OCI-M1 (cell line): ENCODE measurements at places on chromosomes 7 and 10.
A peak's percentile ranks its signal among the peaks of the same experiment; 100 is the strongest.

DNA sequence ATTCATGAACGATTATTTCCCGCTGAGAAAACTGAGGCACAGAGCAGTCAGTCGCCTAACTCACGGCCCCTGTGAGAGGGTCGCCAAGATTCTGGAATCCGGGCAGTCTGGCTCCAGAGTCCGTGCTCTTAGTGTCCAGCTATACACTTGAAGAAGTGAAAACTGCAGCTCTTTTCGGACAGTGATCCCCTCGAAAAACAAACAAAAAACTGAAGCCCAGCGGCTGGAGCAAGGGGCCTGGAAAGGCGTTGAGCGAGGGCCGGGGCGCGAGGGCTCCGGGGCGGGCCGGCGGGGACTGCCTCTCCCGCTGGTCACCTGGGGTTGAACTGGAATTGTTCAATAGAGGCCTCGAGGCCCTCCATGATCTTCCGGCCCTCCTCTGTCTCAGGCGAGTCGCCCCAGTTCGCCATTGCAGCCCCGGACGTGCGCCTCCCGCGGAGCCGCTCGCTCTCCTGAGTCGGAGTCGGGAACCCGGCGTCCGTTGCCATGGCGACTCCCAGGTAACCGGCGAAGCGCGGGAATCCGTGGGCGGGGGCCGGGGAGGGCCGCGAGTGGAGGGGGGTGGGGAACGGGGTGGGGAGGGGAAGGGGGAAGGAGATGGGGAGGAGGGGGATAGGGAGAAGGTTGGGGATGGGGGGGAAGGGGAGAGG lies 881 bp downstream of the C10orf67 start:
- DNase-seq, result no peak

GRCh38 chr10:18880530-18880929 lies 168.1 kb upstream of the MALRD1 start:
- no peak for DNase-seq

DNA sequence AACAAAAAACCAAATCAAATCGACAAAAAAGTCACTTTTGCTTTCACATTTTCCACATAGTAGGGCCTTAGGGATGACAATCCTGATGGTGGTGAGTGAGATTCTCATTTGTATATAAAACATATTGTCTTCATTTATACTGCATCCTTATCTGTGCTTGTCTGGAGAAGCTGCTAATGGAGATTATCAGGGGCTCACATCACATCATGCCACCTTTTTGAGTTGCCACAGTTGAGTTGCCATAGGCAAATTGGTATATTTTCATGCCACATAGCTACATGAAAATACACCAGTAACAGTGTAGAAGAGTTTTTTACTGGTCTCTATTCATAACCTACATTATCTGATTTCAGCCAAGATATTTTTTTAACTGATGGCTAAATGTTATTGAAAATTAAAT lies 85.3 kb downstream of the CNTNAP2 start:
- no peak for DNase-seq

DNA sequence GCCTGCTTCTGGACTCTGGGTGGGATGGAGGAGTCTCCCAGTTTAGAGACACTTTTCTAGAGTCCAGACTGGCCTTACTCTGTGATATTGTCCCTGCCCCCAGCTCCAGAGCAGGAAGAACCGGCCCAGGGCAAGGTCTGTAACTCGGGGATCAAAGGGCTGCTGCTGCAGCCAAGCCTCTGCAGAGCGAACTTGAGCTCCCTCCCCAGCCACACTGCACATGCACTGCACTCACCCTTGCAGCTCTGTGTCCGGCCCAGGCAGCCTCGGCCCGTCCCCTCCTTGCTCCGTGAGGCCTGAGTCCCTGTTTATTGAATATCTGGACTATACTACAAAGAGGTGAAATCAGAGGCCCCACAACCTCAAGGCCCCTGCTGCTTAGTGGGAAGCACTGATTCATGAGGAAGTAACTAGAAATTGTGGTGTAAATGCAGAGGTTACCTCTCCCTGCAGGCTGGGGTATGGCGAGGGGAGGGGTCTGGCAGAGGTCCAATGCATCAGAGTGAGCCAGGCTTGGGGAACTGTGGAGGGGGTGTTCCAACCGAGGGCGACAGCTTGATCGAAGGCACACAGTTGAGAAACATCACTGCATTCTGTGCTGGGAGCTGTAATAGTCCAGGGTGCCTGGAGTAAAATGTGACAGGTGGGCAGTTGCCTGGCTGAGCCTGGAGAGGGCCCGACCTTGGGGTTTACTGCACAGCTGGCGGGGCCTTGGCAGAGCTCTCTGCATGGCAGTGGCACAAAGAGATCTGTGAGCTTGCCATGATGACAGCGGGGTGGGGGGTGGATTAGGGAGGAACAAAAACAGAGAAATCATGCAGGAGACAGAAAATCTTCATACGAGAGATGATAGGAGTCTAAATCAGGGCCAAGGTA lies 49.1 kb downstream of the AOC1 start:
- no peak for DNase-seq

DNA sequence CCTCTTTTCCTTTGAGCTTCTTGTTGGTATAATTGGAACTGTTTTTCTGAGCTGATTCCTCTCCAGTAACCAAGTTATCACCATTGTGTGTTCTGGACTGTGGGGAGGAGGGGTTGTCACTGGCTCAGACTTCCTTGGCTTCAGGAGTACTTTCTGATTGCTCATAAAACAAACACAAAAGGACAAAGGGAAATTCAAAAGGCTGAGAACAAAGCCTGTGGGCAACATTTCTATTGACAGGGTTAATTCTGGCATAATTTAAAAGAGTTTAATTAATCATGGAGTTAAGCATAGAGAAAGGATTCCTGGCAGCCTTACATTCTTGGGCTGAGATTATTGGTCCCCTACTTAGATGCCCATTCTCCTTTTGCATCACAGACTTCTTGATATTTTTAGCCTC lies 222.9 kb upstream of the KMT2E start:
- DNase-seq, result no peak

DNA sequence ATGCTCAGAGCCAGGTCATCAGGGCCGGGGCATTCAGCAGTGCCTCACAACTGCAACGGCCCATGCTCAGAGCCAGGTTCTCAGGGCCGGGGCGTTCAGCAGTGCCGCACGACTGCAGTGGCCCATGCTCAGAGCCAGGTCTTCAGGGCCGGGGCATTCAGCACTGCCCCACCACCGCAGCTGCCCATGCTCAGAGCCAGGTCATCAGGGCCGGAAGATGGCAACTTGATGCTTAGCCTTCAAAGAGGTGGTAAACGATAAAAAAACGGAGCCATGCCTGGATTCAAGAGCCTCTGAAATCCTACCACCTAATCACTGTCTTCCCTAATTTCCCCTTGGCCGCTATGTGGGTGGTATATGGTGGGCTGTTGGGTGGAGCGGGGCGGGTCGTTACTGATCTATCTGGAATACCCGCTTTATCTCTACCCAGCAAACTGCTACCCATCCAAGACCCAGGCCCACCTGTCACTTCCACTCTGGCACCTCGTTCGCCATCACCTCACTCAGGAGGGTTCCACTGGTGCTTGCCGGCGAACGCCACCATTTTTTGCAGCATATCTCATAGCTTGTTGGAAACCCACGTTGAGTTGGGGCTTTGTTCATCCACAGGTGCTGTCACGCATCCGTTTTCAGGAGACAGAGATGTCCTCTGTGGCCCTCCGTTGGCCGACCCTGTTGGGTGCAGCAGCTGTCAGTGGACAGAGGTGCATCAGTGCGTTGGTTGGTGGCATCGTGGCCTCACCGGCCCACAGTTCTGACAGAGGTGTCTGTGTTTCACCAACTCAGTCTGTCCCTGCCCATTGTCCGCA lies 221.1 kb downstream of the EBF3 start:
- no peak for DNase-seq

DNA sequence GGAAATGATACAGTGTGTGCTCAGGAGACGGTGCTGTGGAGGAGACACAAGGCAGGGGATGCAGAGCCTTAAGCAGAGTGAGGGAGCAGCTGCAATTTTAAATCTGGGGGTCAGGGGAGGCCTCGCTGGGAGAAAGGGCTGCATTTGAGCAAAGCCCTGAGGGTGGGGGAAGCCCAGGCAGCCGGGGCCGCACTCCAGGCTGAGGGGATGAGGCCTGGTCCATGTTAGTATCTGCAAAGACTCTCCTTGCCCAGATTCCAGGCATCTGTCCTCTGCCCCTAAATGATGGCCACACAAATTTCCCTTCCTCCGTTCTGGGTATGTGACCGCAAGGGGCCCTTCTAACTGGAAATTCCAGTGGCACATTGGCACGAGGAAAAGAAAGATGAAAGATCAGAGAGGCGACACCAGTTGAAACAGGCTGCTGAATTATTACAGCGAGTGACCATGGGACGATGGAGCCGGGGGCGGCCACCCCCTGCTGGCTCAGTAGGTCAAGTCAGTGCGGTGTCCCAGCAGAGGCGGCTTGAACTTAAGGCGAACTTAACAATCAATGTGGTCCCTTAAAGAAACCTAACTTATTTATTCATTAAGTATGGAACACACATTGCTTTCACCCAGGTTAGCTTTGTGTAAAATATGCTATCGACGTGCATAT lies 62.3 kb upstream of the KAT6B start:
- DNase-seq, result no peak

- DNase-seq, result no peak
Measured at GRCh38 chr7:14341200-14341775, 351.8 kb upstream of the ETV1 start.

GRCh38 chr10:93837822-93838221 lies 56.0 kb upstream of the SLC35G1 start:
- DNase-seq, result no peak

GRCh38 chr7:94146408-94146807 lies 142.3 kb upstream of the BET1 start:
- DNase-seq, result no peak

- no peak for DNase-seq
Measured at GRCh38 chr10:70222340-70222794, 10.9 kb downstream of the PPA1 start.

DNA sequence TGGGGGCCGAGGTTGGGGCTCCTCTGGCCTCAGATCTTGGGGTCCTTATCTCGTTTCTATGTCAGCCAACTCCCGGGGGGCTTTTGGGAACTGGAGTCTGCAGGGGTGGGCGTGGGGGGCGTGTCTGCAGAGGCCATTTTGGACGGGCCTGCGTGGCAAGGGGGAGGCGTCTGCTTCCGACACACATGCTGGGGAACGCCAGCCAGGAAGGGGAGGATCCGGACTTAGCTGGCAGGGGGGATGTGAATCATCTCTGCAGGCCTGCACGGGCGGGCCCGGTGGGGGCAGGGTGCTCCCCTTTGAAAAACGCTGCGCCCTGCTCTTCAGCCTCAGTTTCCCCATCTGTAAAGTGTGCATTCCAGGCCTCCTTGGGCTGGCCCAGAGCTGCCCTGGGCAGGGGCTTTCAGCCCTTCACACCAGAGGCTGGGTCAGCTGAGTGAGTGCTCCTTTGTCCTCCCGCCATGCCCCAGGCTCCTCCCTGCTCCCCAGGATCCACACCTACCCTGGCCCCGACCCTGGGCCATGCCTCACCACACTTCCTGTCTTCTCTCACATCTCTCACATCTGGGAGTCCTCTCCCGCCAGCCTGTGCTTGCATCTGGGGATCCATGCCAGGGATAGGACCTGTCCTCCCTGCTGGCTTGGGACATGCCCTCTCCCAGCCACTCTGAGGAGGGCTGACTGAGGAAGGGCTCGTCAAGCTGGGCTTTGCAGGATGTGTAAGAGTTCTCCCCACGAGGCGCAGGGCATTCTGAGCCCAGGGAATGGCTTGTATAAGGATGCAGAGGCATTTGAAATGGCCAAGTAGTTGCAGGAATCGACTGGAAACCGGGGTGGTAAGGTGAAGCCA lies 172.6 kb upstream of the TNRC18 start:
- DNase-seq, result peak; percentile 79

DNA sequence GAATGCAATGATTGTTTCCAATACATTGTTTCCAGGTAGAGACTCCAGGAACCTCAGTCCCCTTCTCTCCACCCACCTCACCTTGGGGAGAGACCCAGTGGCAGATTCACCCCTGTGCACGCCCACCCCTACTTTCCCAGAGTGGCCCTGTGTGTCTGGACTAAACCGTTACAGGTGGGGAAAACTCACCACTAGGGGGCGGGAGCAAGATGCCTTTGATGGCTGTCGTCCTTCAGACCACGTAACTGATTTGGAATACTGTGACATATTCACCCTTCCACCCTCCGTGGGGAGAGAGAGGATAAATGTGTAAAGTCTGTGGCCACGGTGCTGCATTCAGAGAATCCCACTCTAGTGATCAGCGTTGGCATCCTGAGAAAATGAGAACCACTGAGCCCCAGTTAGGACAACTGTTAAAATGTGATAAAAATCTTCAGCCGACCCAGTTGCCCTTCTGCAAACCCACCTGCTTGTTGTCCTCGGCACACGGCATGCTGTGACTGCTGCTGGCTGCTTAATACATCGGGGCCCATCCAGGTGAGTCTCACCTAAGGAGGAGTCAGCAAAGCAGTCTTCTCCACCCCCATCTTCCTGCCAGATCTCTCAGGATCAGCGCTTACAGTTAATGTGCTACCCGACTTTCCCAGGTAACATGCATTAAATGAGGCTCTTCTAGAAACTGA lies 41.5 kb upstream of the NMT2 start:
- peak; percentile 87 for DNase-seq

DNA sequence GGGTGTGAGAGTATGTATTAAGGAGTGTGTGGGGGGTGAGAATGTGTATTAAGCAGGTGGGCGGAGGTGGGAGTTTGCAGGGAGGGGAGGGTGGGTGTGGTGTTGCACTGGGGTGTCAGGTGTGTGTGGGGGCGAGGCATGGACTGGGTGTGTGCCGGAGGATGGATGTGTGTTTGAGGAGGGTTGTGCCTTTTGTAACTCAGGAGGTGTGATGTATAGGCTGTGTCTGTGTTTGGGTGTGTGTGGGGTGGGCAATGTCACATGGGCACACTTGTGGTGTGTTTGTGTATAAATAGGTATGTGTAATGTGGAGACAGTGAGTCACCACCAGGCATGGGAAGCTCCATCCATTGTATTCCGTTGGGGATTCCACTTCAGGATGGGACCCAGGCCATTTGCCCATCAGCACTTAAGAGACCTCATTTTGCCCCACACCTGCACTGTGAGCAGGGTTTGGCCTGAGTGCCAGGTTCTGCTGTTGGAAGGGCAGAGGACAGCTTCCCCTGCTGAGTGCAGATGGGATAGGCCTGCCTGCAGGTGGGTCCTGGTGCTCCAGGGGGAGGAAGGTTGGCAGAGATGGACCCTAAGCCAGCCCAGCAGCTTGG lies 5.8 kb downstream of the UNC5B start:
- no peak for DNase-seq

DNA sequence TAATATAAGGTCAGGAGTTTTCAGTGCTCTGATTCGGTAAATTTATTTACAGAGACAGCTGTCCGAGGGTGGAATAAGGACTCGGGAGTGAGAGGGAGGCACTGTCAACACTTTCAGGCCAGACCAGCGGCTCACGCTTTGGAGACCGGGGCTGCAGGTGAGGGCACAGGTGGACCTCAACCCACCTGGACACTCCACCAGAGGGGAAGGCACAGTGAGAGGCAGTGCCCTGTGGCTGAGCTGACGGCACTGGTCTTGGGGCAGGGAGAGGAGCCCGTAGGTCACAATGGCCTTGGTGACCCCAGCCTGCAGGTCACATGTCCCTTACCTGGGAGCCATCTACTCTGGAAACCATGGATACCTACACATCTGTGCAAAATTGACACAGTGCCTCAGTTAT lies 315.1 kb downstream of the ADARB2 start:
- DNase-seq, result no peak

GRCh38 chr7:45384499-45384898 lies 189.7 kb upstream of the ADCY1 start:
- DNase-seq, result no peak

- no peak for DNase-seq
Measured at GRCh38 chr10:126926568-126926967, 21.3 kb downstream of the DOCK1 start.

GRCh38 chr7:111006040-111006439 lies 84.9 kb upstream of the LRRN3 start:
- DNase-seq, result no peak

- no peak for DNase-seq
Measured at GRCh38 chr7:30557245-30557644, 37.4 kb upstream of the GARS1 start.

GRCh38 chr10:118216020-118216419 lies 126.1 kb downstream of the FAM204A start:
- no peak for DNase-seq
